Activated CD8-positive, alpha-beta memory T cell treated with anti-CD3 and anti-CD28 coated beads, Interleukin-2, amount 10 ng/mL, durations not matched to agents 7 days and 5 days (primary cell): ENCODE measurements at places on chromosomes 2 and 18. TPM values are rescaled to one million over a fixed set of nuclear protein-coding genes. Genes with fewer than 3 reads are reported as not detected.
A peak's percentile ranks its signal among the peaks of the same experiment; 100 is the strongest.

DNA sequence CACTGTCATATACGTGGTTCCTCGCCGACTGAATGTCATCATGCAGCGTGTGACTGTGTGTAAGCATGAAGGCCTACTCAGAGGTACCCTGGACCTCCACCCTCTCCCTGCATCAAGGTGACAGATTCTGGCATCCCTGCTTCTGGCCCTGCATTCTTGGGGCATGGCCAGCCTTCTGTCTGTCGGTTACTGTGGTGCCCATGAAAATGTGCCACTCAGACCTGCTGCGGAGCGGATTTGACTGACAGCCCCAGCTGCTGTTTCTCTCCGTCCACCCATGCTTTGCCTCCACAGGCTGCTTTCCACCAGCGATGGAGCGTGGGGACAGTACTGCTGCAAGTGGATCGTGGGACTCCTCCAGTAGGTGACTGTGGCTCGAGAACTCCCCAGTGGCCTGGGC, 9.6 kb downstream of the TMEM177 start:
- H3K27ac ChIP-seq = no peak overlapping the region
- DNase-seq = no peak
- H3K4me3 ChIP-seq = no peak overlapping the region
- H3K27me3 ChIP-seq = no peaks in the 10 kb centered on the region
- H3K36me3 ChIP-seq = no peaks in the 10 kb centered on the region

DNA sequence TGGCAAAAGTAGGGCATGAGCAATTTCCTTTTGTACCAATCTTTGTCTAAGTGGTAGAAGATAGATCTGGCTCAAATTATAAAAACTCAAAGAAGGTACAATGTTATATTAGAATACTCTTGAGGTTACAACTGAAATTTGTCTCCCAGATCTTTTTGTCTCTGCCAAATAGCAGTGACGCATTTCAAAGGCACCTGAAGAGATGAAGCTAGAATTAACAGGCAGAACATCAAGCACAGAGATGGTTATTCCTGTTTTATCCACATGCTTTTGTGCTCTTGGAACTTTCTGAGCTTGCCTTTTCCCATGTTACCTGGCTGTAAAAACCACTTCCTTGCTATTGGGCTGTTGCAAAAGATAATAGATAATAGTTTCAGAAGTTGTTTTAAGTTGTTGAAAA, 74.3 kb downstream of the GREB1L start:
- H3K27ac ChIP-seq = no peak overlapping the region
- H3K4me3 ChIP-seq = no peak overlapping the region
- peaks cover 8% of the 10 kb centered on the region for H3K27me3 ChIP-seq
- H3K4me1 ChIP-seq = no peaks in the 10 kb centered on the region
- no peaks in the 10 kb centered on the region for H3K36me3 ChIP-seq

- no peaks in the 10 kb centered on the region for H3K4me1 ChIP-seq
- H3K27ac ChIP-seq = no peak overlapping the region
- peaks cover 2% of the 10 kb centered on the region for H3K36me3 ChIP-seq
- no peak overlapping the region for H3K4me3 ChIP-seq
These were observed 245.4 kb downstream of the PTPRM start for GRCh38 chr18:7812431-7813063.

The GALNT5 gene
- not detected for total RNA-seq

The FIGN gene
- total RNA-seq = not detected

DNA sequence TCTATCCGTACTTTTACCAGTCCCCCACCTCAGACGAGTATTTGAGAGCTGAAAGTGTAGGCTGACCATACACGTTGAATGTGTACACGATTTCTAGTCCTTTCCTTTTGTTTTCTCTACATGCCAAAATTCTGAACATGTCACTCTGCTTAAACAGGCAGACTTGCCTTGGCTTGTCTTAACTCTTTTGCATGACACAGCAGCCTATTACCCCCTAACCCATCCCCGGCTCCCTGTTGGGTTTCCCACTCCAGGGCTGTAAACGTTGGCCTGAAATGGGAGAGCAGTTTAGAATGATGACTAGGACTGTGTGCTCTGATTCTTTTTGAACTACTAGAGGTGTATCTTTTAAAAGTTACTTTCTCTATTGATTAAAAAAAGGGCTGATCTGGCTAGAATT, 19.1 kb downstream of the MTCL1 start:
- H3K4me1 ChIP-seq = peaks cover 1% of the 10 kb centered on the region
- no peak for DNase-seq
- H3K4me3 ChIP-seq = no peak overlapping the region

DNA sequence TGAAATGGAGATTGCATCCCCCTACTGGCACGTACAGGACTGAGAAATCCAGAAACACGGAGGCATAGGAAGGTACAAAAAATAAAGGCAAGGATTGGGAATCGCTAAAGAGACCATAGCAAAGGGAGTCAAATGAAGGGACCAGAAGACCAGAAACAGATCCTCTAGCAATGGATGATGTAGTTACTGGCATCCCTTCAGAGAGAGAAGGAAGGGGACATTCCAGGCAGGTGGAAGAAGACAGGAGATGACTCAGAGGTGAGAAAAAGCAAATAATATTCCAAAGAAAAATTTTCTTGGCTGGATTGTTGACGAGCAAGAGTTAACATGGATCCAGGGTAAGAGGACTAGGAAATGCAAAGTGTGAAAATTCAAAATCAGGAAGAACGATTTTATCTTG, 78.4 kb upstream of the FZD7 start:
- H3K4me3 ChIP-seq = no peak overlapping the region
- DNase-seq = no peak
- H3K36me3 ChIP-seq = no peaks in the 10 kb centered on the region
- H3K4me1 ChIP-seq = no peaks in the 10 kb centered on the region

DNA sequence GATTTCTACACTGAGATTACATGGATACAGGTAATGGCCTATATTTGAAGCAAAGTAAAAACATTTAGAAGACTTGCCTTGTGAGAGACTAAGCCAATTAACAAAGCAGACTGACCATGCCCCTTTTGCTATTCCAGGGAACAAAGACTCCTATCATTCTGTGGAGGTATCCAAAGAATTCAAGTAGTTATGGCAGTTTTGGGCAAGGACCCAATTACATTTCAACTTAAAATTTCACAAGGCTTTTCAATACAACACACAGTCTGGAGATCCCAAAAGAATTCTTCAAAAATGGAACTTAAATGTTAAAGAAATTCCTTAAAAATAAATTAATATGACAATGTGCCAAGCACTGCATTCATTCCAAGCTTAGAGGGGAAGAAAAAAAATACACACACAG, 109.2 kb upstream of the CHRNA1 start:
- no peaks in the 10 kb centered on the region for H3K27me3 ChIP-seq
- no peak overlapping the region for H3K27ac ChIP-seq
- H3K36me3 ChIP-seq = no peaks in the 10 kb centered on the region
- H3K4me3 ChIP-seq = no peak overlapping the region
- no peaks in the 10 kb centered on the region for H3K4me1 ChIP-seq

GRCh38 chr2:239239607-239240413, 161.0 kb downstream of the HDAC4 start:
- H3K27me3 ChIP-seq = no peaks in the 10 kb centered on the region
- H3K27ac ChIP-seq = no peak overlapping the region
- H3K4me3 ChIP-seq = no peak overlapping the region
- peak; percentile 26 for DNase-seq
- H3K36me3 ChIP-seq = peaks cover 3% of the 10 kb centered on the region

GRCh38 chr18:47863041-47863440, 67.4 kb downstream of the SMAD2 start:
- no peak overlapping the region for H3K4me3 ChIP-seq
- no peak for DNase-seq
- H3K27ac ChIP-seq = no peak overlapping the region
- no peaks in the 10 kb centered on the region for H3K27me3 ChIP-seq
- peaks cover 3% of the 10 kb centered on the region for H3K4me1 ChIP-seq
- H3K36me3 ChIP-seq = peaks cover 69% of the 10 kb centered on the region

DNA sequence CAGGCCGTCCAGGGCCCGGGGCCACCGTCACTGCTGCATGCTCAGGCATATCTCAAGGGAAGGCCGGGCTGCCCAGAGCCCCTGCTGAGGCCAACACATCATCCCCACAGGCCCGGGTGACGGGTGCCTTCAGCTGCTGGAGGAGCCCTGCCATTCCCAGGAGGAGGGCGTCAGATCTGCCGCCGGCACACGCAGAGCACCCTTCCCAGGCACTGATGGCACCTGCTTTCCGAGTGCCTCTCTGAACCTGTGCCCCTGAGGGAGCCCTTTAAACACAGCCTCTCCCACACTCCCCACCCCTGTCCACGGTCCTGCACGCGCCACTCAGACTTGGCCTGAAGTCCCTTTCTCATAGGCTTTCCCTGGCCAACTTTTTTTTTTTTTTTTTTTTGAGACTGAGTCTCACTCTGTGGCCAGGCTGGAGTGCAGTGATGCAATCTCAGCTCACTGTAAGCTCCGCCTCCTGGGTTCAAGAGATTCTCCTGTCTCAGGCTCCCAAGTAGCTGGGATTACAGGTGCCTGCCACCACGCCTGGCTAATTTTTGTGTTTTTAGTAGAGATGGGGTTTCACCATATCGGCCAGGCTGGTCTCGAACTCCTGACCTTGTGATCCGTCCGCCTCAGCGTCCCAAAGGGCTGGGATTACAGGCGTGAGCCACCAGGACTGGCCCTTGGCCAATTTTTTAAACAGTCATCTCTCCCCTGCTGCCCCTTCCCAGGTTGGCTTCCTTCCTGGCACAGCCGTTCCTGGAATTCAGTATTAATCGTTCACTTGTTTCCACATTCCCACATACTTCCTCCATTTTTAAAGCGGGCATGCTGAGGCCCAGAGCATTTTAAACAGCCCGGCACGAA, 211.7 kb downstream of the NDUFA10 start:
- H3K4me1 ChIP-seq = no peaks in the 10 kb centered on the region
- H3K36me3 ChIP-seq = no peaks in the 10 kb centered on the region
- no peaks in the 10 kb centered on the region for H3K27me3 ChIP-seq
- H3K27ac ChIP-seq = no peak overlapping the region
- H3K4me3 ChIP-seq = no peak overlapping the region
- DNase-seq = peak; percentile 26

The TMEM127 gene
- total RNA-seq = 36.9 TPM

The DYNC2LI1 gene
- 5.1 TPM for total RNA-seq

The TBC1D8 gene
- 0.45 TPM for total RNA-seq

DNA sequence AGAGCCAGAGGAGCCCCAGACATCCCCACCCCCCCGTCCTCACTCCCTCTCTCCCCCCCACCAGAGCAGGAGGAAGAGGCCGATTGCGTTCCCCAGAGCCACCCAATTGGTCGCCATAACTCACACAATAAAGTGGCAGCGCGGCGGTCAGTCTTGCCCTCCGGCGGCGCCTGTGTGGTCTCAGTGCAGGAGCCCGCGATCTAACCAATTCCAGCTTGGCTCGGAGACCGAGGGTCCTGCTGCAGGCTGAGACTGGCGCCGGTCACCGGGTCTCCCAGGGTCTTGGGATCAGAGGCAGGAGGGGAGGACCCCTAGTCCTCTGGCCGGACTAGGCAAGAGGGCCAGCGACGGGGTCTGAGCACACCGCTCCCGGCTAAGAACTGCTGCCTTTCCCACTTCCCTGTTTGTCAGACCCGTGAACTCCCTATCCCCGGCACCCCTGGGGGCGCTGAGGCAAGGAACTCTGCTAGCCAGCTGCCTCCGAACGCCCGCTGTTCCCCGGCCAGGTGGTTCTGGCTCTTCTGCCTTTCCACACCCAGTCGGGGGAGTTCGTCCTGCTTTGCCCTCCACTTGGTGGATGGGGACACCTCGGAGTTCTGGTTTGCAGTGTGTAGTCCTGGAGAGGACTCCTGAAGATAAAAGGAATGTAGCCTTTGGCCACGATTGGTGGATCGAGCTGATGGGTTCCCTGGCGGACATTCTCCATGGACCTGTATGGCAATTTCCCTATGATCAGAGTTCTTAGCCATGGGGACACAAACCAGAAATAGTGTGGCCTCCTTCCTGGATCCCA, 1.0 kb upstream of the HOXD12 start:
- H3K27me3 ChIP-seq = peaks cover 96% of the 10 kb centered on the region
- H3K36me3 ChIP-seq = peaks cover 3% of the 10 kb centered on the region
- H3K27ac ChIP-seq = no peak overlapping the region
- H3K4me1 ChIP-seq = peaks cover 15% of the 10 kb centered on the region
- no peak for DNase-seq

- DNase-seq = peak; percentile 55
- no peak overlapping the region for H3K27ac ChIP-seq
- no peaks in the 10 kb centered on the region for H3K4me1 ChIP-seq
These were observed 40.8 kb upstream of the RPRM start for GRCh38 chr2:153519257-153519875.

DNA sequence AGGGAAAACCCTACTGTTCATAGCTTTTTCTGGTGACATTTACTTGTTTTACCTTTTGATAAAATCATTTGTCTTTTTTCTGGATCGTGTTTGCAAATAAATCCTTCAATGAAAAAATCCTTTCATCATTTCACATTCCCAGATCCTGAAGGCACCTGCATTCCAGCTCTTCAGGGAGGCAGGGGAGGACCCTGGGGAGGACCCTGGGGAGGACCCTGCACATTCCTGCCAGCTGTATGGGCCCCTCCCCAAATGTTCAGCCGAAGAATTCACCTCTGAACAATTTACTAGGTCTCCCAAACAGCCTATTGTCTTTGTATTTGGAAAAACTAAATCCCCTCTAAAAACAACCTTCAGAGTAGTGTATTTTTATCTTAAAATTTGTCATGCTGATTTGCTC, 558.4 kb upstream of the ID2 start:
- H3K27me3 ChIP-seq = no peaks in the 10 kb centered on the region
- peaks cover 15% of the 10 kb centered on the region for H3K4me1 ChIP-seq
- DNase-seq = no peak
- H3K27ac ChIP-seq = no peak overlapping the region
- H3K4me3 ChIP-seq = no peak overlapping the region
- no peaks in the 10 kb centered on the region for H3K36me3 ChIP-seq

The CFAP210 gene
- total RNA-seq = not detected

The C2orf15 gene
- total RNA-seq = 0.47 TPM

The PJVK gene
- 1.8 TPM for total RNA-seq

The CDH2 gene
- total RNA-seq = not detected

DNA sequence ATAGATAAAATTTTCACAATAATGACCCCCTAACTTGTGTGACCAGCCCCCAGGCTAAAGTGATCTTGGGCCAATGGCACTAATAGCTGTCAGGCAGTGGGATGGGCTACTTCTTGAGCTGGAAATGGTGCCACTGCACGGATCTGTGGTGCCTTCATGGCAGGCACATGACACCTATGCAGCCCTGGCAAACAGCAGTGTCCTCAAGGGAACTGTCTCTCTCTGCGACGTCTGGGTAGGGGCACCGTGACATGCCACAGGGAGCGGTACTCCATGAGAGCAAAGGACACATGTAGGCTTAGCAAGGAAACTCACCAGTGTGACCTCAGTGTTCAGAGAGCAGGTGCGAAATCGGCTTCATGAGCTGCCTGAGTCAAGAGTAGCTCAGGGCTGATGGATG, 161.7 kb upstream of the TWIST2 start:
- H3K4me1 ChIP-seq = no peaks in the 10 kb centered on the region
- H3K27ac ChIP-seq = no peak overlapping the region
- no peak overlapping the region for H3K4me3 ChIP-seq
- H3K36me3 ChIP-seq = no peaks in the 10 kb centered on the region

DNA sequence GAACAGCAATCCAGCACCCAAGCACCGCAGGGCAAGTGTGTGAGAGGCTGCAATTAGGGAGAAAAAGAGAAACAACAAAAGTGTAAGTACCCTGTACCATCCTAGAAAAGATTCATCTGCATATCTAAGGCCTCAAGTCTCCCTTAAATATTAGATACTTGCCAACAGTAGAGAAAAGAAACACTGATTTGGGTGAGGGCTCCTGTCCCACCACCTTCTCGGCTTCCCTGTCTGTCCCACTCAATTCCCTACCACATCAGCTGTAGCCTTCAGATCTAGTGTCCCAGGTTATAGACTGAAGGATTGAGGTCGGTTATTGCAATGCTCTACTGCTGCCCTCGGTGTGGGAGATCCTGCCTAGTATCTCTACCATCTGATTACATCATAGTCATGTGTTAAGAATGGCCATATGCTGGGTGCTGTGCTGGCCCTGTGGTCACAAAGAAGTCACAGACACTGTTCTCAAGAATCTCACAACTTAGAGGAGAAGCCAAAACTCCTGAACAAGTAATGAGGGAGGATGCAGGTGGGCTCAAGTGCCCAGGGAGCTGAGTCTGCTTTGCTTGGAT, 2.5 kb downstream of the RAX start:
- no peak overlapping the region for H3K27ac ChIP-seq
- H3K4me1 ChIP-seq = peaks cover 18% of the 10 kb centered on the region
- peaks cover 3% of the 10 kb centered on the region for H3K36me3 ChIP-seq
